Left lung (tissue), 14 donors: ENCODE measurements at places on chromosomes 4 and X. TPM values are rescaled to one million over a fixed set of nuclear protein-coding genes. Genes with fewer than 3 reads are reported as not detected.

DNA sequence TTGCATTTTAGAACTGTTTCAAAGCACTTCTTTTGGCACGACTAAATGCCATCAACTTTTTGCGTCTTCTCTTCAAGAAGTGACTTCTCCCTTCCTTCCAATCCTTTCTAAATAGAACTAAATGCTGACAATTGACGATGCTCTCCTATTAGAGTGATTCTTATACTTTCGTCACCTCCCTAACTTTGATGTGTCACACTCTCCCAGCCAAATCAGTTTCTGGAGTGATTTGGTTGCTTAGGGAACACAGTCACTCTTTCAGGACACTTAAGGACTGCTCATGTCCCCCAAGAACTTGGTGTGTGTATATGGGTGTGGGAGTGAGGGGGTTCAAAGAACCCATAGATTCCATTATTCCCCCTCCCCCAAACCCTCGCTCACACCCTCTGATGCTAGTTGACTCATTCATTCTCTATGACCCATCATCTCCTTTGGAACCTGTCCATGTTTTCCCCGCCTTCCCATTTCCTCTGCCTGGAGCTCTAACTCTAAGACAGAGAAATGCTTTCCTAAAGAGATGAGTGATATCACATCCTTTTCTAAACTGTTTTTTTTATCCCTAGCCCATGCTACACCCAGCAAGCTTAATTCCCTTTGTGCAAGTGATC is 26.8 kb upstream of the AREG start:
- no peaks in the 10 kb centered on the region for H3K36me3 ChIP-seq
- H3K27ac ChIP-seq: no peak overlapping the region
- DNase-seq: no peak
- no peak overlapping the region for H3K4me3 ChIP-seq
- H3K27me3 ChIP-seq: no peaks in the 10 kb centered on the region

- H3K27me3 ChIP-seq: no peaks in the 10 kb centered on the region
- no peak for DNase-seq
- H3K4me3 ChIP-seq: no peak overlapping the region
- H3K27ac ChIP-seq: no peak overlapping the region
- H3K36me3 ChIP-seq: no peaks in the 10 kb centered on the region
These were observed 103.6 kb downstream of the EMCN start for GRCh38 chr4:100414016-100414790.

DNA sequence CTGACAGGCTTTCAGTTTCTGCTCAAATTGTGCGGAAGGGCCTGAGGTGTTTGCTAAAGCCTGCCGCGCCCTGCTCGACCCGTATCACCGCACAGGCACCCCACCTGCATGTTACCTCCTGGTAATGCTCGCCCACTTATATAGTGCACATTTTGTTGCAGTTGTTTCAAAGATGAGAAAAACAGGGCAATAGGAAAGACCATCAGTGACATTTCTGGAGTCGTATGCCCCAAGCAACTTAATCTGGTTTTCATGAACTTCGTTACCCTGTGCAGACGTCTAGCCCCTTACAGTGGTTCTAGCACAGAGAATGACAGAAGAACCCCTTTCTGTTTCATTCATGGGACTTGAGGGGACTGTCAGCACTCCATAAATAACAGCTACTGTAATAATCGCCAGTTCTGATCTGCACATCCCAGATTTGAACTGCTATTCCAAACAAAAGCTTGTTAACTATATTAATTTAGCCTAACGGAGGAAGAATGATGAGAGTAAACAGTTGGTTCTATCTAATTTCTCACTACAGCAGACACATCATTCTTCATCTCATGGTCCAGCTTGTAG is 940 bp upstream of the DCTD start:
- H3K4me3 ChIP-seq: peak overlapping the region; percentile 69
- H3K4me1 ChIP-seq: peaks cover 22% of the 10 kb centered on the region
- H3K36me3 ChIP-seq: no peaks in the 10 kb centered on the region
- H3K27me3 ChIP-seq: no peaks in the 10 kb centered on the region

- no peak overlapping the region for H3K27ac ChIP-seq
- H3K27me3 ChIP-seq: no peaks in the 10 kb centered on the region
- H3K4me3 ChIP-seq: no peak overlapping the region
- H3K4me1 ChIP-seq: no peaks in the 10 kb centered on the region
- no peaks in the 10 kb centered on the region for H3K36me3 ChIP-seq
These were observed 59.0 kb downstream of the ELF4 start for GRCh38 chrX:130051176-130051845.

The CD40LG gene
- polyA plus RNA-seq: 0.43 TPM

The MAP7D2 gene
- 0.31 TPM for polyA plus RNA-seq
